Tibial nerve (tissue), 4 donors: ENCODE measurements at places on chromosomes 1 and 21. TPM values are rescaled to one million over a fixed set of nuclear protein-coding genes. Genes with fewer than 3 reads are reported as not detected.

- H3K27ac ChIP-seq, result no peak overlapping the region
- no peaks in the 10 kb centered on the region for H3K4me1 ChIP-seq
- H3K27me3 ChIP-seq, result no peaks in the 10 kb centered on the region
- no peak overlapping the region for H3K4me3 ChIP-seq
Observed at GRCh38 chr21:40926238-40926637, 79.3 kb upstream of the DSCAM start.

GRCh38 chr1:213122514-213122929, 71.5 kb downstream of the RPS6KC1 start:
- H3K4me3 ChIP-seq, result no peak overlapping the region
- H3K27ac ChIP-seq, result no peak overlapping the region
- H3K36me3 ChIP-seq, result no peaks in the 10 kb centered on the region
- no peaks in the 10 kb centered on the region for H3K27me3 ChIP-seq

DNA sequence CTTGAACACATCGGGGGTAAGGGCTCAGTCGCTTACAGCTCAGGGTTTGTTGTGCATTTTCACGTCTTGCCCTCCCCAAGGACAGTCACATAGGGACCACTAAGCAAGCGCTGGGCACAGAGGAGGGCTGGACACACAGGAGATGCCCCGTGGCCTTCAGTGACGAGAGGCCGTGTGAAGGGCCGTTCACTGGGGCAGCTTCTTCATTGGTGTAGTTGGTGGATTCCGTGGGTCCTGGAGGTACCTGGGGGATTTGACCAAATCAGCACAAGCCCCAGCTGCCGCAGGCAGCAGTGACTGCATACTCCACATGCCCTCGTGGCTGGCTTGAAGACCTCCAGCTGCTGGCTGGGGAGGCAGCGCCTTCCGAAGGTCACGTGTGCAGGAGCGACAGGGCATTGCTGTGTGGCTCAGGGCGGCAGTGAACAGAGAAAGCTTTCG, 100.8 kb upstream of the C1orf174 start:
- H3K36me3 ChIP-seq, result no peaks in the 10 kb centered on the region
- no peak overlapping the region for H3K27ac ChIP-seq
- no peaks in the 10 kb centered on the region for H3K27me3 ChIP-seq
- no peaks in the 10 kb centered on the region for H3K4me1 ChIP-seq
- DNase-seq, result no peak

DNA sequence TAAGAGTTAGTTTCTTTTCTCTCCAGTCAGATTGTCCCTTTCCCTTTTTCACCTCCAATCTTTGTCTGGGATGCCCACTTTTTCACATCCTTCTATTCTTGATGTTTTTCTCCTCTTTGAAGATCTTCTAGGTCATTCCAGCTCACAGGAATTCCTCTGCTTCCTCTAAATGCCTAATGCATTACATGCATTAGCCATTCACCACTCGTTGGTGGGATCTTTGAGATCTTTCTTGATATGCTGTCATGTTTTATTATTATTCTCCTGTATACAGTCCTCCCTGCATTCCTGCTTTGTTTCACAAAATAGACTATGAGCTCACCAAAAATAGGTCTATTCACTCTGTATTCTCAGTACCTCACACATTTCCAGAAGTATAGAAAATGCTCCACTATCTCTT, 129.0 kb downstream of the LYPLAL1 start:
- H3K4me3 ChIP-seq, result no peak overlapping the region
- no peak overlapping the region for H3K27ac ChIP-seq
- no peaks in the 10 kb centered on the region for H3K36me3 ChIP-seq
- no peak for DNase-seq

SYCP1 gene
- total RNA-seq, result not detected

ZYG11A gene
- not detected for total RNA-seq

NASP gene
- 71.2 TPM for total RNA-seq
